Naive B cell (primary cell): ENCODE measurements at places on chromosomes 16 and 17. TPM values are rescaled to one million over a fixed set of nuclear protein-coding genes. Genes with fewer than 3 reads are reported as not detected.

DNA sequence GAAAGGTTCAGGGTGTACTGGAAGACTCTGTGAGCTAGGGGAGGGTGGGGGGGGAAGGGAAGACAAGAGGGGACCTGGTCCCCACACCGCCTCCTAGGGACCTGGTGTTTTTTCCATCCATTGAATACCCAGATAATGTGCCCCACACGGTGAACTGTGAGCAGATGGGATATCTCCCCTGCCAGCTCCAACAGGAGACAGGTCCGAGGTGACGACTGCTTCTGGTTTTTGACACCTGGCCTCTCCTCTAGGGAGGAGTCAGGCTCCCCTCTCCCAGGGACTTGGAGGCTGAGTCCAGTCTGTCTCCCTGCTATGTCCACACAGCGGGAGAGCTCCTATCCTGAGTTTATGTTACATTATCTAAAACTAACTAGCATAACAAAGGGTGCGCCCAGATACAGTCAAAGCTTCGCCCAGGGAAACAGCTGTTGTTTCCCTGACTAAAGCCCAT is 1.8 kb downstream of the MARVELD3 start:
- DNase-seq: no peak

GRCh38 chr17:59381716-59382570 is 50.5 kb downstream of the YPEL2 start:
- no peak for DNase-seq

DNA sequence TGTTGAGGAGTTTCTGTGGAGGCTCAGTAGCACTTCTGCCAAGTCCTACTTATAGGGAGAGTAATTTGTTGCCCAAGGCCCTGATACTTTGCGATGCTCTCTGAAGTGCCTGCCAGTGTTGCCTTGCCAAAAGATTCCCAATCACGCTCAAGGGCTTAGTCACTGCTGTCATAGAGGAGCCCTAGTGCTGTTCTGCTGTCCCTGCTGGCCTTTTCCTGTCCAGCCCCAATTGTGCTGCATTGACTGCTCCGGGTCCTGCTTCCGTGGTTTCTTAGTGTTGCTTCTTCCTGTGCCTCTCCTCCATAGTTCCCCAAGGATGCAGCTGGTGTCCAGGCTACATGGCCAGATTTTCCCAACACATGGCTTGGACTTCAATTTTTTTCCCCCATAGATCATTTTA is 13.9 kb downstream of the NUP93 start:
- no peak for DNase-seq

GRCh38 chr17:7213895-7214299 is 5.7 kb downstream of the DLG4 start:
- DNase-seq: no peak

The SMPD3 gene
- polyA plus RNA-seq: not detected

- no peak for DNase-seq
Measured at GRCh38 chr16:1745900-1746692, 25.2 kb downstream of the NME3 start.

DNA sequence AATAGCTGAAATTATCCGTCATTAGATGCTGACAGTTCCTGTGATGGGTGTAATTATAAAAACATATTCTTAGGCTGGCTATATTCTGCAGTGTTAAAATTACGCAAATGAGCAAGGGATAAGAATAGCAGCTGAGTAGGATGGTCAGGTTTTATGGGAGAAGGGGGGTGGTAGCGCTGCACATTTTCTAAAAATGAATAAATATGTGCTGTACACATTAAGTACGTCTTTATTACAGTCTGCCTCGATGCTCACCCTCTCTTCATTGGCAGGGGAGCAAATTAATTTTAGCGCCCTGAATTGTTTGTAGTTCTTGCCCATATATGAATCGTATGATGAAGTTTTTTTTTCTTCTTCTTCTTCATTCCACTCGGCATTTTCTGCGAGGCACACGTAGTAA is 244.2 kb downstream of the SNX29 start:
- DNase-seq: no peak

GRCh38 chr16:85284141-85284817 is 172.0 kb upstream of the CIBAR2 start:
- no peak for DNase-seq

- DNase-seq: no peak
Measured at GRCh38 chr16:29857133-29857760, 5.8 kb downstream of the CDIPT start.

GRCh38 chr17:5837055-5837491 is 233.1 kb upstream of the WSCD1 start:
- no peak for DNase-seq

- DNase-seq: no peak
Measured at GRCh38 chr16:82638095-82638798, 11.5 kb downstream of the CDH13 start.

The CDIP1 gene
- 20.6 TPM for polyA plus RNA-seq

DNA sequence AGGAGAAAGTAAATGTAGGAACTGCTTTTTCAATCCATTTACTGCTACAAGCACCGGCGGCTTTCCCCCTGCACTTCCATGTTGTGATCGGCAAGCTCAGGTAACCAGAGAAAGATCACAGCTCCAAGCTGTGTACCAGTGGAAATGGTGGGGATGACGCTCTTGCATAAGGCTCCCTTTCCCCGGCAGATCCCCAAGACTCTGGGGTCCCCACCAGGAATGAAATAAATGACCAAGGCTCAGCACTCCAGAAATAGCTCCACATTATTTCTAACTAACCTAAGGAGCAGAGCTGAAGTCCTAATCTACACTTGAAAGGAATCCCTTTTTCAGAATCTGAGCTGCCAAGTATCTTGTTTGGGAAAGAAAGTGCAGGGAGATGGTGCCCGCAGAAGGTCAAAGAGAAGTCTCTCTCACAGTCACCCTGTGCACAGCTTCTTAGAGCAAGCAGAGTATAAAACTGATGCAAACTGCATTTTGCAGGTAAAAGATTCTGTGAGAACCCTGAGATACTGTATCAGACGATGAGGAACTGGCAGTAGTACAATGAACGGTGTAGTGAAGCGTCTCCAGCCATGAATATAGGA is 11.1 kb downstream of the GRB2 start:
- no peak for DNase-seq

The RAB11FIP4 gene
- polyA plus RNA-seq: 17.6 TPM

DNA sequence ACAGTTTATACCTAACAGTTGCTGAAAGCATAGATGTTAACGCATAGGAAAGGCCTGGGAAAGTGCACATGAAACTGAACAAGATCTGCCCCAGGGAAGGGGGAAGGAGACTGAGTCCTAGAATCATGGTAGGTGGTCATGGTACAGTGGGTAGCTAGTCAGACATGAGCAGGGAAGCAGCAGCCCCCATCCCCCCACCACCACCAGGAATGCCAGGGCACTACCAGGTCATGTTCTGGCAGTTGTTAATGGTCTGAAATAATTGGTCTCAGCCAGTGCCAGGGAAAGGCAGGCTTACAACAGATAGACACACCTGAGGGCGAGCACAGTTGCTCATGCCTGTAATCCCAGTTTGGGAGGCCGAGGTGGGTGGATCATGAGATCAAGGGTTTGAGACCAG is 185.2 kb downstream of the CPPED1 start:
- no peak for DNase-seq

GRCh38 chr17:46962374-46962790 is 16.7 kb downstream of the RPRML start:
- no peak for DNase-seq
